ENCODE measurements at places on chromosomes 12 and 14.

DNA sequence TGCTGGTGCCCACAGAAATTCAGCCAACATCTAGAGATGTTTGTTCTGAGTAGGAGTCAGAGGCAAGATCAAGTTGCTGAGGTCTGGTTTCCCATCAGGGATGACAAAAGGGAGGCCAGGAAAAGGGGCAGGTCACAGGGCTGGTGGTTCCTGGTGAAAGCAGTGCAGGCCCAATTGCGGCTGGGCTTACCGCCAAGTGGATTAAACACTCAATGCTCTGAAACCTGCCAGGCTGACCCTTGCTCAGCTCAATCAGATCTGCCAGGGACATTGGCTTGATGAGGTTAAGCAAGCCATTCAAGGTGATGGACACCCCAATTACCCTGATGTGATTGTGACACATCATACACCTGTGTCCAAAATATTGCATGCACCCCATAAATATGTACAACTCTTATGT, 5.5 kb upstream of the OAS1 start:
- no peak for DNase-seq

DNA sequence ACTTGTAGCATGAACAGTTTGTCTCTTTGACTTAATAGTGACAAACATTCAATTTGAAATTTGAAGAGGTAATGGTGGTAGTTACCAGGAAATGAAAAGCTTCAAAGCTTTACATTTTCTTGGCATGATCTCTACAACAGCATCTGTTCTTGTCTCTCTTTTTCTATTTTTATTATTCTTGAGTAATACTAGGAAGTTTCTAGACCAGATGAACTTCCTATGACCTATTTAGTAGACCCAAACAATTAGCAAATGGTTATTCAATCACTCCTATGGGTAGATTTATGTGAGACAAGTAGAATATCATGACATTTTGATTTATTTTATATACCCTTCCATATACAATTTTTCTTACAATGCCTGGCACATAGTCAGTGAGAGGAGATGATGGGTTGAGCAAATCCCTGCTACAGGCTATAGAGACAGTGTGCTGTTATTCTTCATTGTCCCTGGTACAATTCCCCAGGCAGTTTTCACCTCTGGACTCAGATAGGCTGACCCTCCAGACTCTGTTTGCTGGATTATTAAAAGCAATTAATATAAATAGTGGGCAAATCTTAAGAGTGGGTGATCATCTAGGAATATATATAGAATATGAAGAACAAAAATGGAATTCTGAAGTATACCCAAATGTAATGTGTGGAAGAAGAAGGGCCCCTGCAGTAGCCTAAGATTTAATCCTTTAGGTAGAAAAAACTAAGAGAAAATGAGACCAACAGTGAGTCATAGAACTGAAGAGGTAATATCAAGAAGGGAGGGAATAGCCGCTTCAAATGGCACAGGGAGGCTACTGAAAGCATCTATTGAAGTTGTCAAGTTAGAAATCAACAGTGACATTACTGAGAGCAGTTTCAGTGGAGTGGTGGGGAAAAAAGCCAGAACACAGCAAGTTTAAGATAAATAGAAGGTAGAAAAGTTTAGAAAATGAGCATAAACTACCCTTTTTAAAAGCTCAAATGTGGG, 512.0 kb downstream of the FOXG1 start:
- DNase-seq: no peak

- no peak for DNase-seq
These were observed 7.7 kb downstream of the TNFAIP2 start for GRCh38 chr14:103130965-103131364.

GRCh38 chr12:94596596-94596995, 53.8 kb downstream of the TMCC3 start:
- no peak for DNase-seq

GRCh38 chr14:60789656-60790055, 55.1 kb downstream of the MNAT1 start:
- DNase-seq: no peak

Measured in NCI-H187 (cell line).